Mesothelial cell of epicardium (in vitro differentiated cells): ENCODE measurements at places on chromosomes 3 and 15.

- DNase-seq, result no peak
Measured at GRCh38 chr15:70582143-70582945, 181.0 kb downstream of the UACA start.

- DNase-seq, result no peak
Measured at GRCh38 chr3:184158404-184158803, 3.2 kb downstream of the DVL3 start.

DNA sequence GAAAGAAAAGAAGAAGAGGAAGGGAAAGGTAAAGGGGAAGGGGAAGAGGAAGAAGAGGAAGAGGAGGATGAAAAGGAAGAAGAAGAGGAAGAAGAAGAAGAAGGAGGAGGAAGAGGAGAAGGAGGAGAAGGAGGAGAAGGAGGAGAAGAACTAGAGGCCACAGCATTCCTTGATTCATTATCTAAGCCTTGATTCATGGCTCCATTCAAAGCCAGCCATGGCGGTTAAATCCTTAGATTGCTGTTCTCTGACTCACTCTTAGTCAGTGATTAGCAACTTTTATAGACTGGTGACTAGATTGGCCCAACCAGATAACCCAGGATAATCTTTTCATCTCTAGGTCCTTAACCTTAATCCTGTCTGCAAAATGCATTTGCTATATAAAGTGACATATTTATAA is 47.6 kb downstream of the OSTN start:
- no peak for DNase-seq

GRCh38 chr3:134874737-134875413 is 79.8 kb downstream of the EPHB1 start:
- no peak for DNase-seq

- DNase-seq, result no peak
Measured at GRCh38 chr3:116553355-116553754, 108.1 kb upstream of the LSAMP start.

DNA sequence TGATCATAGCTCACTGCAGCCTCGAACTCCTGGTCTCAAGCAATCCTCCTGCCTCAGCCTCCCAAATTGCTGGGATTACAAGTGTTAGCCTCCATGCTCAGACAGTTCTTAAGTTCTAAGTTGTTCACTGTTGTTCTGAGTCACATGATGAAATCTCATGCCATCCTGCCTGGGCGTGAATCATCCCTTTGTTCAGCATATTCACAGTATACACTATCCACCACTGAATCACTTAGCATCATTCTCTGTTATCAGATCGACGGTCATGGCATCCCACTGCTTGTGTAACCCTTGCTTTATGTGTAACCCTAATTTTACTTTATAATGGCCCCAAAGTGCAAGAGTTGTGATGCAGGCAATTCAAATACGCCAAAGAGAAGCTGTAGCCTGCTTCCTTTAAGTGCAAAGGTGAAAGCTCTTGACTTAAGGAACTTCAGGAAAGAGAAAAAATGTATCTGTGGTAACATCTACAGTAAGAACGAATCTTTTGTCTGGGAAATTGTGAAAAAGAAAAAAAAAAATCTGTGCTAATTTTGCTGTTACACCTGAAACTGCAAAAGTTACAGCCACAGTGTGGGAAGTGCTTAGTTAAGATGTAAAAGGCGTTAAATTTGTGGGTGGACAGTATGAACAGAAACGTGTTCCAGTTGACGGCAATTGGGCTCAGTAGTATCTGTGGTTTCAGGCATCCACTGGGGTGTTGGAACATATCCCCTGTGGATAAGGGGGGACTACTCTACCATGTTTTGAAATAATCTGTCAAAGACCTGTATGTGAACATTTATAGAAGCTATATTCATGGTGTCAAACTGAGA is 80.6 kb downstream of the PCOLCE2 start:
- no peak for DNase-seq

DNA sequence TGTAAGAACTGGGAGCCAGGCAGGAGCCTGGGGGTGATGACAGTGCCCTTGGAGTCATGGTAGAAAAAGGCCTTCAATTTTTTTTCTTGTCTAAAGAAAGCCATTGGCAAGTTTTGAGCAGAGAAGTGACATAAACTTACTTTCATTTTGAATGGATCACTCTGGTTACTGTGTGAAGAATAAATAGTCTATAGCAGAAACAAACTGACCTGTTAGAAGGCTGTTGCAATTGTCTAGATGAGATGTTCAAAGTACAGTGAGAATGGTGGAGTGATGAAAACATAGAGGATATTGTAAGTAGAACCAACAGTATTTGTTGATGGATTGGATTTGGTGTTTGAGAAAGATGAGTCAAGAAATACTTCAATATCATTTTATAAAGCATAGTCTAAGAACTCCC is 439.9 kb downstream of the TBL1XR1 start:
- no peak for DNase-seq

- DNase-seq, result no peak
Measured at GRCh38 chr3:71129611-71130431, 453.7 kb downstream of the FOXP1 start.

DNA sequence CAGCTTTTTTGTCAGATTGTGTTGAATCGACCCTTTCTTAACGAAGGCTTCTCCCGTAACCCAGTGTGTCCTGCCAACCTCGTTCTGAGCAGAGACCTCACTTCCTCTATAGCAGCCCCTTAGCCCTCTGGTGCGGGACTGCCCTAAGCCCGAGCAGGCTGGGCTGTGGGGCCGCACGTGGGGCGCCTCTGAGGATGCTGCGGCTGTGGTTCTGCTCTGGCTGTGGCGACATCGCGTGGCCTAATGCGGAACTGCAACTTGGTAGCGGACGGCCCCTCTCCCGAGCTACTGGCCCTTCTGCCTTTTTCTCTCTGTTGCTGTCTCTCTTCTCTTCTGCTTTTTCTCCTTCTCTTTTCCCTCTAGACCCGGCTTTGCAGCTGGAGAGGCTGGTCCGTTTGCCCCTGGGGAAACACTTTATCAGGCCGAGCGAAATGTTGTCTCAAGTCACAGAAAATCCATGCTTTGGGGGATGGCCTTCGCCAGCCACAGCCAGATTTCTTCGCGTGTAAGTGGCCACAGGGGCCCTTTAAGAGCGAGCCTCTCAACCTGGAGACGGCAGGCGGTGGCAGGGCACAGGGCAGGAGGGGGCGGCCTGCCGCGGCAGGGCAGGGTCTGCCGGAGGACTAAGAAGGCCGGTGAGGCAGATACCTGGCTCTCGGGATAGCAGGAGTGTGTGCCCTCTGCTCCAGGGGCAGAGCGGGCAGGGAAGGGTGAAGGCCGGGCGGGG is 19.4 kb upstream of the KIF23 start:
- DNase-seq, result peak; percentile 79

- no peak for DNase-seq
Measured at GRCh38 chr3:73874606-73875369, 250.0 kb upstream of the PDZRN3 start.

- DNase-seq, result peak; percentile 58
Measured at GRCh38 chr3:42043099-42043813, 47.9 kb upstream of the TRAK1 start.

GRCh38 chr3:141629976-141630375 is 108.1 kb upstream of the RNF7 start:
- no peak for DNase-seq

DNA sequence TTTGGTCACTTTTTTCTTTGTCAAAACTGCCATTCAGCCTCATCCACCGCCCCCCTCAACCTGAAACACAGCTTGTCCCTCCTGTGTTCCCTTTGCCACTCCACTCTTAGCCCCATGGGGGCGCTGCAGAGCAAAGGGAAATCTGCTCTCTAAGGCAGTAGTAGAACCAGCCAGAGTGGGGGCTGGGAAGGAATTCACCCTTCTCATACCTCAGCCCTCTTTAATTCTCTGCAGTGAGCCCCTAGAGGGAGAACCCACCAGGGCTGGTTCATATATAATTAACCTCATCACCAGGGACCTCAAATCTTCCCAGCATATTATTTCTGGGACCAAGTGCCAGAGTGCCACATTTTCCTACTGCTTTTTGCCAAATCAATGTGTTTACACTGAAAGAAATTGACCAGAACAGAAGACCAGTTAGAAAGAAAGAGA is 2.8 kb upstream of the BCL6 start:
- DNase-seq, result peak; percentile 96

GRCh38 chr3:76487446-76487845 is 552.5 kb upstream of the ROBO2 start:
- DNase-seq, result no peak

GRCh38 chr3:101544161-101544850 is 17.4 kb upstream of the TRMT10C start:
- DNase-seq, result no peak

GRCh38 chr3:189512039-189512438 is 119.2 kb upstream of the TP63 start:
- no peak for DNase-seq

- no peak for DNase-seq
Measured at GRCh38 chr3:128033102-128033501, 19.1 kb upstream of the SEC61A1 start.

GRCh38 chr15:74709011-74709410 is 13.2 kb upstream of the EDC3 start:
- no peak for DNase-seq

DNA sequence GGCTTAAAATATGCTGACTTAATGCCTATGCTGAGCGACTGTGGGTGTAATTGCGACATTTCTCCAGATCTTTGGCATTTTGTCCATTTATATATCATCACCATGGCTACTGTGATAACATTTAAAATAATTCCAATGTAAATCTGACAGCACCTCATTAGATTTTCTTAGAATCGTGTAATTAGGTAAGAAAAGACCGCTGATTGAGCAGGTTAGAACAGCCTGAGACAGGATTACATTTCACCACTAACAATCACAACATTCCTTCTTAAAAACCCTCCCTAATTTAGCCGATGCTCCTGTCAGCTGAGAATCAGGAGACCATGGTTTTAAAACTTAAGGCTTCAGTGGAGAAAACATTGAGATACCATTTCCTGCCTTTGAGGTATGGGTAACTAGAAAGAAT is 455.3 kb upstream of the PDZRN3 start:
- no peak for DNase-seq

DNA sequence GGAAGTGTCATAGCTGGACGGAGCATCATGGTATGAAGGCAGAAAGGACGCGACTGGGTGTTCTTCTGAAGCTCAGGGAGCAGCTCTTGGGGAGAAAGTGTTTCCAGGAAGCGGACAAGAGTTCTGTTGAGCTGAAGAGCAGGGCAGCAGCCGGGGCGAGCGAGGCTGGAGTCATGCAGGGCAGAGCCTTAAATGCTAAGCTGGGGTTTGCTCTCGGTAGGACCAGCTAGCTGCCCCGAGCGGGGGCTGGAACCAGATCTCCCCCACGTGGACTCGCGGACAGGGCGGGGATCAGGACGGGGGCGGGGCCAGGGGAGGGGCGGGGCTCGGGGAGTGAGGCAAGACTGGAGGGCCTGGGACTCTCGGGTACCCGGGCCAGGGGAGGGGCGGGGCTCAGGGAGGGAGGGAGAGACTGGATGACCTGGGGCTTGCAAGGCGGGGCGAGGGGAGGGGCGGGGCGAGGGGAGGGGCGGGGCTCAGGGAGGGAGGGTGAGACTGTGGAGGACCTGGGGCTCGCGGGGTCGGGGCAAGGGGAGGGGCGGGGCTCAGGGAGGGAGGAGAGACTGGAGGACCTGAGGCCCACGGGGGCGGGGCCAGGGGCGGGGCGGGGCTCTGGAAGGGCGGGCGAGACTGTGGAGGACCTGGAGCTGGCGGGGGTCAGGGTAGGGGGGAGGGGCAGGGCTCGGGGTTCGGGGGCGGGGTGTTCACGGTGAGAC is 461 bp upstream of the FAH start:
- DNase-seq, result peak; percentile 75

DNA sequence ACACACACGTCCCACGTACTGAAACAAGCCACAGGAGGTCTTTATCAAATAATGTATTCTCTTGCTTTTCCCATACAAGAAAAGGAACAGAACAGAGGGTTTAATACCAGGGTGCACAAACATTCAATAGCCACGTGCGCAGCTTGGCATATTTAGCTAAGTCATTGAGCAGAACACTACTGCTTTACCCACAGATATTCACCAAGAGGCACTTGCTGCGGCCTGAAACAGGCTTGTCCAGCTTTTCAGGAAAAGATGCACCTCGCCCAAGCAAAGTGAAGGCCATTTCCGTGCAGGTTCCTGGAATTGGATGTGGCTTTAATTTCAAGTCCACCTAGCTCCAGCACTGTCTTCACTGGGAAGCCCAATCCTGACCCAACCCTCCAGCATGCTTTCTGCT is 17.6 kb downstream of the ZDHHC3 start:
- DNase-seq, result no peak

DNA sequence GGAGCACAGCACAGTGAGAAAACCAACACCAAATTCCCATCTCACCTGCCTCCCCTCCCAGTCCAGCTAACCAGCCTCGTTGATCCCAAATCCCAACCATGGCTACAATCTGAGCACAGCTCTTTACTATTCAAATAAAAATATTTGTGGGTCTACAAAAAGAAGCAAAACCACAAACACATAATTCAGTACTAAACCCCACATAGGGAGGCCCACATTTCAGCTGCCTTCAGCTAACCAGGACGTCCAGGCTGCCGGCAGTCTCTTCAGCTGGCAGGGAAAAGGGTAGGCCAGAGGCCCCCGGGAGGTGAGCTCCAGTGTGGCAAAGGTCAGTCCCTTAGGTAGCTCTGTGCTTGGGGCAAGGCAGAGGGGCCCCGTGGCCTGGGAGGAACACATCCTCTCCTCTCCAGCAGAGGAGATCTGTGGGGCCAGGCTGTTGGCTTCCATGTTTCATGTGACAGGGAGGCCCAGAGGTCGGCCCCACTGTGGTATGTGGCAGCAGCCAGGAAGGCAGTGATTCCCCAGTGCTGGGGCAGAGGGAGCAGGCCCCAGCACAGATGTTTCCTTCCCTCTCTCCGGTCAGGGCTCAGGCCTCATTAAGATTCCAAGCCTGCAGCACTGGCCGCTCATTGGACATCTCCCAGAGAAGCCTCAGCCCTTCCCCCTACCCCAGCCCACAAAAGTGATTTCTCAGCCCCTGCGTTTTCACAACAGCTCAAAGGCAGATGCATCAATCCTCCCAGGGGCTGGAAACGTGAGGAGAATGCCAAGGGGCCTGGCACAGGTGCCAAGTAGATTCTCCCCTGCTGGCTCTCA is 381.4 kb downstream of the NTRK3 start:
- DNase-seq, result peak; percentile 43

GRCh38 chr3:38583688-38584087 is 65.8 kb downstream of the SCN5A start:
- DNase-seq, result no peak

GRCh38 chr3:136818769-136819391 is at the start of gene SLC35G2:
Gene SLC35G2 (plus strand): TSS chr3:136819126. CDS start chr3:136854461, 35,335 bp downstream.
- peak; percentile 39 for DNase-seq

DNA sequence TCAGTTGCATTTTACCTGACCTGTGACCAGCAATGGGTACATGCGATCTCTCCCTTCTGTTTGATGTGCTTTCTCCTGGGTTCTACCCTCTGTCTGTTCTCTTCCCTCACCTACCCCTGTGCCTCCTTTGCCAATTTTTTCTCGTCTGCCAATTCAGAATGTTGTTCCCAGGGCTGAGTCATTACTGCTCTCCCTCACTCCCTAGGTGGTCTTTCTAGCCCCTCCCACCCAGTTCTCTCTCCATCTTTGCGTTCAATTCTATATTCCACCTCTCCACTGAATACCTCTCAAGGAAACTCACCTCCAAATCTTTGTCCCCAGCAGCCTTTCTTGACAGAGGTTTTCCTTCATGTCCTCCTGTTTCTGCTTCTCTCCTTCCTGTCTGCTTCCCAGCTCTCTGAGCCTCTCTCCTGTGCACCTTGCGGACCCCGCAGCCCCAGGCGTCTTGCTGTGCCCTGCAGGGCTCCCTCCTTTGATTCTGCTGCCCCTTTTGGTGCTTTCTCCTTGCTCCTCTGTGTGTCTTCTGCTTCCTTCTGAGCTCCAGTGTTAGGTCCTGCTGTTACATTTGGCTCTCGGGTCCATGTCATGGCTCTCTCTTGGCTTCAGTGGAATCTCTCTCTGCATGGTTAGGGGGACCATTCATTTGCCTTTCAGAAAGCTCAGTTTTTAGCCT is 398.2 kb upstream of the TPM1 start:
- no peak for DNase-seq
